ACHN (cell line): ENCODE measurements at places on chromosomes 11 and 22.

DNA sequence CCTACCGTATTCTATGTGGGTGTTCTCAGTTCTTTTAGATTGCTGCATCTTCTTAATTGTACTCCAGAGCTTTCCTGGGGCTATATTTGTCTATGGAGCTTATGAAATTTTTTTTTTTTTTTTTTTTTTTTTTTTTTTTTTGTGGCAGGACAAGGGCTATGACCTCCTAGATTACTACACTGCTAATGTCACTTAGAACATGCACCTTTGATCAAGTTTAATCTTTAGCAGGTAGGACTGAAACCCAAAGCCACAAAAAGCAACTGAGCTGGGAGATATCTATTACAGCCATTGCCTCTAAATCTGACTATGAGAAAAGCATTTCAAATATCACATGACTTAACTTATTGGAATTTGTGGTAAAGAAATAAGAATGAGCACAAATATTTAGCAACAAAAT, 21.7 kb upstream of the ABTB2 start:
- no peak for DNase-seq

DNA sequence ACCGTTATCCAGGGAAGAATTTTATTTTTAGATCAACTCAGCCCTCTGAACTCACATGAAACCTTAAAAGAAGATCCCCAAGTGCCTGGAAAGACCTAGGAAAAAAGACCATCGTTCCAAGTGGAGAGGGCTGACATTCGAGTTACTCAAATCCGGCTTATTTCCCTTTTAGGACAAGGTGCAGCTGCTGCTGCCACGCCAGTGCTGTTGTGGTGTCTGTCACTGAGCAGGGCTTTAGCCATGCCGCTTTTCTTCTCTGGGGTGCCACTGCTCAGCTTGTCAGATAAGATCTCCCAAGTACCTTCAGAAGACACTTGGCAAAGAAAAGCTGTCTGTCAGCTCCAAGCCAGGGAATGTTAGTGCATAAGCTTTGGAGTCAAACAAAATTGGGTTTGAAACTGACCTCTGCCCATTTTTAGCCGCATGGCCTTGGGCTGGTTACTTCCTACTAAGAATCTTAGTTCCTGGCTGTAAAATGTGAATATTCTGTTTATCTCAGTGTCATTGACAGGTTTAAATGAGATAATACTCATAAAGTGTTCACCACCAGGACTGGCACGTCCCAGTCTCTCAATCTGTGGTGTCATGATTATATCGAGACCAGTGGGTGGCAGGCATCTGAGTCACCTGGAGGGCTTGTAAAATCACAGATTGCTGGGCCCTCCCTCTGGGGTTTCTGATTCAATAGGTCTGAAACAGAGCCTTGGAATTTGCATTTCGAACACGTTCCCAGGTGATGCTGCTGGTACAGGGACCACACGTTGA, 117.5 kb downstream of the PKNOX2 start:
- DNase-seq: no peak

DNA sequence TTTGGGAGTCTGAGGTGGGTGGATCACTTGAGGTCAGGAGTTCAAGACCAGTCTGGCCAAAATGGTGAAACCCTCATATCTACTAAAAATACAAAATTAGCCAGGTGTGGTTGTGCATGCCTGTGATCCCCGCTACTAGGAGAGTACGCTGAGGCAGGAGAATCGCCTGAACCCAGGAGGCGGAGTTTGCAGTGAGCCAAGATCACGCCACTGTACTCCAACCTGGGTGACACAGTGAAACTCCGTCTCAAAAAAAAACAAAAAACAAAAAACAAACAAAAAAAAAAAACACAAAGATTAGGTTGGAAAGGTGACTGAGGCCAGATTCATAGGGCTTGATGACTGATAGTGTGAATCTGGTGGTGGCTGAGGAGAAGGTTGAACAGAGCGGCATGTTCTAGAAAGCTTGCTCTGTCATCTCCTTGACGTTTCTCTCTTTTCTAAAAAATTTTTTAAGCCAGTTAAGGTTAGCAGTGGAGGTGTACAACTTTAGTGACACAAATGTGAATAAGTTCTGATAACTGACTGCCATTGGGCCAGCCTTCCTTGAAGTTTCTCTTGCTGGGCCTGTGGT, 40.9 kb downstream of the TXN2 start:
- no peak for DNase-seq

DNA sequence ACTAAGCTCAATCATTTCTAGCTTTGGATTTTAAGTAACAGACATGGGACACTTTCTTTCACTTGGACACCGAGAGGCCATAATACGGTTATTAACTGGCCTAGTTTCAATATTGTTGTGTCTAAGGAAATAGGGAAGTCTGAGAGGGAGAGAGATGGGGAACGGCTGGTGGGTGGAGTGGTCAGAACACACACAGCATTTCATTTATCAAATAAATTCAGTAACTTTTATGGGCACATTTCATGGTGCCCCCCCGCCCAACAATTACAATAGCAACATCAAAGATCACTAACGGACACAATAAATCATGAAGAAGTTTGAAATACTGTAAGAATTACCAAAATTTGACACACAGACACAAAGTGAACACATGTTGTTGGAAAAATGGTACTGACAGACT, 10.7 kb downstream of the PRPF19 start:
- DNase-seq: no peak

DNA sequence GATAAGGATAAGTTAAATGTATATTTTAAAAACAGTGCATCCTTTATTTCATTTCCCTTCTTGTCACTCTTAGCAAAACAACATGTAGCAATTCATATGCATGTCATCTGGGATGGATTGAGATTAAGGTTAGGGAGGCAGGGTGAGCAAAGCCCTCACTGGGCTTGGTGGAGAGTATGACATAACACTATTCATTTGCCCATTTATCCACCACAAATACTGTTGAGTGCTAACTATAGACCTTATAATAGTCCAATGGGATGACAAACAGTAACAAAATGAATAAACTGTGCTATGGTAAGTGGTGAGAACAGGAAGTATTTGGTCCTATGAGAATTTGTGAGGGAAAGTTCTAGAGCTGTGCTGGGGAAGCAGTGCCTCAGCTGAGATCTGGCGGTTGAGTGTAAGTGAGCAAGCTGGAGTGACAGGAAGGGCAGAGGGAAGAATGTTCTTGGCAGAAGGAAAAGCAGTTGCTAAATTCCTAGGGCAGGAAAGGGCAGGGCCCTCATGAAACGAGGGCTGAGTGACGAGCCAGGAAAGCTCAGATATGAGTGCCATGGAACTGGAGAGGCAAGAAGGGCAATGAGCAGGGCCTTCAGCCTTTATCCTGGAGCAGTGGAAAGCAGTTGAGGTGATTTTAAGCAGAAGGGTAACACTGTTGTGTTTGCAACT, 6.7 kb downstream of the HSD17B12 start:
- DNase-seq: no peak

DNA sequence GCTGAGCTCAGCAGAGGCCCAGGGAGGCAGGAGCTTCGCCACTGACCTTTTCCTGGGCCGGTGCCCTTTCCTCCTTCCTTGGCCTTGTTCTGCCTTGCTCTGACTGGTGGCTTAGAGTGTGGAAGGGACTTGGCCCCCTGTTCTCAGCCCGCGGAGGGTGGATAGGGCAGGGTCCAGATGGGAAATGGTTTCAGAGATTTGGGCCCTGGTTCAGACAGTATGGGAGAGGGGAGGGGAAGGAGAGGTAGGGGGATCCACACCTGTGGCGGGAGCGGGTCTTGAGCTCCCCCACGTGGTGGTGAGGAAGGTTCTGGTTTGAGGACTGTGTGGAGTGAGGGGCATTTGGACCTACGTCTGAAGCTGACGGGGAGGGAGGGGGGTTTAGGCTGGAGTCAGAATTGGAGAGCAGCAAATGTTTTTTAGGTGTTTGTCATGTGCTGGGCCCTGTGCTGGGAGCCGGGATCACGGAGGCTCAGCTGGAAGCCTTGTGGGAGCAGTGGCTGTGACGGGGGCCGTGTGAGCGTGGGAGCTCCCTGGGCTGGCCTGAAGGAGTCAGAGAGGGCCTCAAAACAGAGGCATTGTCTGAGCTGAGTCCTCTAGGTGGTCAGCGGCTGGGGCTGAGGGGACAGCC, 27.2 kb downstream of the SHANK3 start:
- DNase-seq: no peak
